ENCODE measurements at places on chromosomes 4 and X.

- DNase-seq = no peak
These were observed 62.6 kb upstream of the ALB start for GRCh38 chr4:73341454-73341853.

DNA sequence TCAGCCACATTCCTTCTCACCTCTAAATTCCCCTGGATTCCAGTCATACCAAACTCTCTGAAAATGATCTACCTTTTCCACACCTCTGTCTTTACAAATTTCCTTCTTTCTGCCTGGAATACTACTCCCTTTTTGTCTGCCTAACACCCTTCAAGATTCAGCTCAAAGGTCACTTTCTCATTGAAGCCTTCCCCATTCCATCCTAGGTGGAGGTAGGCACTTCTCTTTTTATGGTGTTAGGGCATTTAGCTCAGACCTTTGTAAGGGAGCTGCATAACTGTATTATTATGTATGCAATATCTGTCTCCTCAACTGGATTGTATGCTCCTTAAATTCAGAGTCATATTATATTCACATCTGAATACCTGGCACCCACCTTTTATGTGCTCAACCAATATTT, 137.7 kb downstream of the RCHY1 start:
- no peak for DNase-seq

DNA sequence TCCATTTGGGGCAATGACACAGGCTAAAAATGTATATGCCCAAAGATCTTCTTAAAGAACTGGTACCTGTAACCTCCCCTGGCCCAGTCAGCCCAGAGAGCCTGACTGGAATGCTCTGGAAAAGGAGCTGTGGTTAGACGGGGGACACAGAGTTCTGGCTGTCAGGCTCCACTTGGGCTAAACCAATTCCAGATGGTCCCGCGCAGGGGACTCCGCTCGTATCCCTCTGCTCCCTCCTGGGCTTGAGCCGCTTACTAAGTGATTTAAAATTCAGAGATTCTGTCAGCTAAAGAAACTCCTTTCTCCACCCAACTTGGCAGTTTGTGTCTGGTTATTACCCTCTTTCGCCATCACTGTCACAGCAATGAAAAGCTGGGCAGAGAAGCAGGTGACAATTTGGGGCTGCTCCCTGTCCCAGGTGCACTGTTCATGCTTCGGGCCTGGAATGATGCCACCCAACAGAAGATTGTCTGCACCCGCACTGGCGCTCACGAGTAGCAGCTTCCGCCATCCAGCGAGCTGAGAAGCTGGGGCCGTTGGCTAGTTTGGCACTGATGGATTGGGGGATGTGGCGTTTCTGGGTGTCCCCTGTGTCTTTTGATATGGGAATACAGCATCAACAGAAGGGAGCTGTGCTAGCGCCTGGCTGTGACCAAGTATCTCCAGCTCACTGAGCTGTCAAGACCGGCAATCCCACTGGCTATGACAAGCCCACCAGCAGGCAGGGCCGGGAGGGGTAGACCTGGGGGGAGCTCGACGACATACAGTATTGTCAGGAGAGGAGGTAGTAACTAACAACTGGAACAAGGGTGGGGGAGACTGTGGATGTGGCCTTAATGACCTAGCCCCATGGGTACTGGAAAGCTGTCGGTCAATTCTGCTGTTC, 6.7 kb upstream of the IRAK1 start:
- no peak for DNase-seq

- DNase-seq = no peak
These were observed 211.3 kb downstream of the ARHGAP10 start for GRCh38 chr4:147943159-147943638.

DNA sequence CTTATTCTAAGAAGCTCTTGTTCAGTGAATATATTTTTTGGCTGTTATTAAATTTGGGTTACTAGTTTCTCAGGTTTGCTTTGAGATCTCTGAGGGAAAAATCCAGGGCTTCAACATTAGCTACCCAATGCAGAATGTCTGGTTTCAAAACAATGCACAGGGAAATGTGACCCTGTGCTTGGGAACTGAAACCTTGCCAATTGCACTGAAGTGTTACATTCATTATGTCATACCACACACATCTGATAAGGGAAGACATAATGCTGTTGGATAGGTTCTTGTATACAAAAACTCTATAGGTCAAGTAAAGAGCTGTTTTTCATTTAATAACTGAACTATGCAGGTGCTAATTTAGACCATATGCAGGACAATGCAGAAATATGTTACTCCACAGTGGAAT, 345.3 kb upstream of the BMP3 start:
- DNase-seq = no peak

DNA sequence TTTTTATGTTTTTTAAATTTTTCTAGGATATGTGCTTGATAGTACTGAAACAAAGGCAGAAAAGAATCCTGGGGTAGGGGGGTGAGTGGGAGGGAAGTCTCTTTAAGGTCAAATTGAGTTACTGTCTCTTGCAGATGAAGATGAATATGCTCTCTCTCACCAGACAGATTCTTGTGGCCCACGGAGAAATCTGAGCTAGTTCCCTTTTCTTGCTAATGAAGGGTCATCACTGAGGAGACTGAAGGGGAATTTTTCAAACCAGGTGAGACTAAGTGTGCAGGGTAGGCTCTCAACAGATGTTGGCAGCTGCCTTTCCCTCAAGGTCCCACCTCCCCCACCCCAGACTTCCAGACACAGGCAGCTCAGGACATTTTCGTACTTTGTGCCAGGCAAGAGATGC, 21.5 kb downstream of the FAM9C start:
- no peak for DNase-seq

- DNase-seq = no peak
These were observed 83.6 kb downstream of the GATB start for GRCh38 chr4:151677193-151677592.

DNA sequence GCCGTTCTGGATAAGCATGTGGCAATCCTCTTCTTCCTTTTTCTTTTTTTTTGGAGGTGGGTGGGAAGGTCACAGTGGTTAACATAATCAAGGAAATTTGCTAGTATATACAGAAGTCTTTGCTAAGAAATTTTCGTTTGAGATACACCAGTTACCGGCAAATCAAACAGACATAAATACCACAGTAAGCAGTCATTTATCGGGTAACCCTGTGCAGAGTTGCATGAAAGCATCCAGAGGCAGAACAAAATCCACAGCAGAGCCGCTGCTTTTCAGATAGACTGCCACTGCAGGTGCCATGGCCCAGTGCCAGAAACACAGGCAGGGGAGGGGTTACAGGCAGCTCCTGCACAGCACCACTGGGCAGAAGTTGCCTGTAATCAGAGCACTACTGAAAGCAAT, 179.1 kb upstream of the MAB21L2 start:
- DNase-seq = peak; percentile 50

DNA sequence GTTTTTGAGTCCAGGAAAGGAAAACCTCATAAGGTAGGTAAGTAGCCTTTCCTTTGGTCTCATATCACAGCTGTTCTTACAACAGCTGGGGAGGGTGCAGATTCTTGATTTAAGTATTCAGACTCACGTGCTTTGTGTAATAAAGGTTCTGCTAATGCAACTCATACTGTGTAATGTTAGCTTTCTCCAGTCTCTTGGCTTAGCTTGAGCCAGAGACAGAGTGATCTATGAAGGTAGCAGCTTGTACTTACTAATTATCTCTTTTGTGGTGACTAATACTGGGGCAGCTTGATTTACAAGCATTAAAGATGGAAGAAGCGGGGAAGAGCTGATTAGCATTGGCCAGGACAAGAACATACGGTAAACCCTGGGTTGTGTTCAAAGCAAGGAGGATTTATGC, 80.3 kb downstream of the LNX1 start:
- DNase-seq = no peak

- DNase-seq = no peak
These were observed 40.3 kb downstream of the FANCB start for GRCh38 chrX:14832586-14832985.

GRCh38 chr4:94358101-94358500, 15.5 kb upstream of the HPGDS start:
- DNase-seq = no peak

- DNase-seq = no peak
These were observed 48.6 kb upstream of the NAP1L5 start for GRCh38 chr4:88746206-88746605.

DNA sequence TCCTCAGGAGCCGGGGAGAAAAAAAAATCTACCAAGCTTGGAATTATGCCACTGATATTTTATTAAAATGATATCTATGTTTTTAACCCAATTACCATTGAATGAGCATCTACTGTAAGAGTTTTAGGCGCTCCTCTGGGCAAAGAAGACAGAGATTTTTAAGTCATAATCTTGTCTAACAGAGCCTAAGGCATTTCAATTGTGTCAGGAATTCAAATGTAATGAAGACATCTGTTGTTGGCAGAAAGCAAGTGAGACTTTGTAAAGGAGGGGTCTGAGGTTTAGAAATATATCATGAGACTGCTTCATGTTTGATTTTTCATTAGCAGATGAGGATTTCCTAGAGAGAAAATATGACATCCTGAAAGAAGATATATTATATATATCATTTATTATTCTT, 1158.1 kb downstream of the FSTL5 start:
- DNase-seq = no peak

DNA sequence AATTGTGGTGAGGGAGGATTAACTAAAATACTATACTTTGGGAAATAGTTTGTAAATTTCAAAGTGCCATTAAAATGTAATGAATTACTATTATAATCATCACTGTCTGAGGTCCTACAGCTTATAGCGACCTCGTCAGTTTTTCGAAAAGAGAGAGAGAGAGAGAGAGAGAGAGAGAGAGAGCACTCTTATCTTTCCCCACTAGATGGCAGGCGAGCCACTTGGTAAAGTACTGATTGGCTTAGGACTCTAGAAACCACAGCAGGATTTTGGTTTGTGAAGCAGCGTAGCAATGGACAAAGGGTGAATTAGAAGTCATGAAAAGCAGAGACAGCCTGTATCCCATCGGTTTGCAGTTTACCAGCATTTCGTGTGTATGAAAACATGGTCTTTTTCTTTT, 52.5 kb downstream of the LINC00632 start:
- peak; percentile 65 for DNase-seq

- no peak for DNase-seq
These were observed 82.7 kb upstream of the TMLHE start for GRCh38 chrX:155695419-155695818.

DNA sequence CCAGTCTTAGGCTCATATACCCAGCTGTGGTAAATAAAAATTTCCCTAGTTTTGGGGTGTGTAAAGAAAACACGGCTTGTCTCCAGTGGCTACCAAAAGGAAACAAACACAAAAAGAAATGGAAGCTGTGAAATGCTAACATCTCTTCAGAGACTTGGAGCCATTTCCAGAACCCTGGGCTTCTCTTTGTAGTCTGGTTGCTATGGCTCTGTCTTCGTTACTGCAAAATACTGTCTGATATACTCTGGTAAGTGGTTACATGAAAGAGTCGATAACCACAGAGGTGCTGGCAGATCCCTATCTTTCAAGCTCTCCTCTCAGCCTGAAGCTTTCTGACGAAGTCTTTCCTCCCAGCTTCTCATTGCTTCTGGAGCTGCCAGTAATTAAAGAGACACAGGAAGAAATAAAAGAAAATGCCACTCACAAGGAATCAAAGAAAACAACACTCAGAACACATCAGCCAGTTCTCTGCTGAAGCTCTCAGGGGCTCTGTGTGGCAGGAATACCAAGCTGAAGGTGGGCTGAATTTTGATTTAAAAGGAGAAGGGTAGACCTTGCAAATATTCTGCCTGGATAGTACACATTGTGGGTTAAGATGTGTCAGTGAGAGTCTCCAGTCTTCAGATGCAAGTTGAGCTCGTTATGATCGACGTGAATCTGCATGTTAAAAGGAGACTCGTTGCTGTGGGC, 107.6 kb upstream of the FAM9C start:
- DNase-seq = no peak

GRCh38 chrX:111823128-111823527, 52.9 kb upstream of the TRPC5OS start:
- peak; percentile 42 for DNase-seq

DNA sequence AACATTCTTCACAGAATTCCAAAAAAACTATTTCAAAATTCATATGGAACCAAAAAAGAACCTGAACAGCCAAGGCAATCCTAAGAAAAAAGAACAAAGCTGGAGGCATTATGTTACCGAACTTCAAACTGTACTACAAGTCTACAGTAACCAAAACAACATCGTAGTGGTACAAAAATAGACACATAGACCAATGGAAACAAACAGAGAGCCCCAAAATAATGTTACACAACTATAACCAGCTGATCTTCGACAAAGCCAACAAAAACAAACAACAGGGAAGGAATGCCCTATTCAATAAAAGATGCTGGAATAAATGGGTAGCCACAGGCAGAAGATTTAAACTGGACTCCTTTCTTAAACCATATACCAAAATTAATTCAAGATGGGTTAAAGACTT, 1189.6 kb downstream of the PCDH18 start:
- no peak for DNase-seq

Measured in right forelimb (tissue), 1 donor.